Stimulated activated CD4-positive, alpha-beta T cell treated with anti-CD3 and anti-CD28 coated beads, Interleukin-15, amount 100 ng/mL, for 48 hours (primary cell): ENCODE measurements at places on chromosomes 2 and 18.

- no peak for DNase-seq
Observed at GRCh38 chr2:62547854-62548253, 41.9 kb upstream of the TMEM17 start.

GRCh38 chr2:239382384-239382880 is 18.4 kb downstream of the HDAC4 start:
- no peak for DNase-seq

DNA sequence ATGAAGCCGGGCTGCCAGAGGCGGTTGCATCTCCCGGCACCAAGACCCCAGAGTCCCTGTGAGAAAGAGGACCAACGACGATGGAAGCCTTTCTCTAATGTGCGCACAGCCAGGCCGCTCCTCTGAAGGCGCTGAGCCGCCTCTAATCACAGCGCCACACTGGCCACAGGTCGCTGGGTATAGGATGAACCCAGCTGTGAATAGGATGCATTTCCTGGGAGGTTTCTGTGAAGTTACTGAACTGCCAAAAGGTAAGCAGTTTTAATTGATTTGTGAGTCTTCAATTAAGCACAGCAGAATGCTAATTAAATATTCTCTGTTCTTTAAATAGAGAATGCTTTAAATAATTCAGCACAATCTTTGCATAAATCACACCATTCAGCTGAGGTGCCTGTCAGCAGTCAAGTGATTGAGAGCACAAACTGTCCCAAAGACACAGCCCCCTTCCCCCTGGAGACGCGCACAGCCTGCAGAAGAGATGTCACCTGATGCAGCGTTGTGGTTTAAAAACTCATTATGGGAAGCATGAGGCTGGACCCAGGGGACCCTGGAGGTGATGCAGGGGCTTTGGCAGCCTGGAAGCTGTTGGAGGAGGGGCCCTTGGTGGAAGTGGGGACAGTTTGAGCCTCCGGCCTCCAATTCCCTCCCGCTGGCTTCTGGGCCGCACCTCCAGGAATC is 98.1 kb downstream of the RTP5 start:
- no peak for DNase-seq

GRCh38 chr2:196380575-196380974 is 209.2 kb upstream of the STK17B start:
- DNase-seq = no peak

DNA sequence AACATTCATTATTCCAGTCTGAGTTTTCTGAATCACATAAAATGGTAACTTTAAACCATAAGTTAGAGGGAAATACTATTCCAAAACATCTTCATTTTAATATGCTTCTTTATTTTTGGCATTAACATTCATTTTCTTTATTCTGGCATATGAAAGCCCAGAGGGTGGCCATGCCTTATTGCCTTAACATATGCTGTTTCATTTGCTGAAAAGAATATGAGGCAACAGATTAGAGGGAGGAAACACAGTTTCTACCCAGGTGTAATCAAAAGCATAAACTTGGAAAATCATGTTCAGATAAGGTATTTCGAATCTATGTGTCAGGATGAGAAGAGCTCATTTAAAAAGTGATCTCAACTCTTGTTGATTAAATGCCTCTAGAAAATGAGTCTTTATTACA is 379.9 kb upstream of the DSEL start:
- no peak for DNase-seq

GRCh38 chr18:3875961-3876360 is 426.0 kb downstream of the TGIF1 start:
- no peak for DNase-seq

DNA sequence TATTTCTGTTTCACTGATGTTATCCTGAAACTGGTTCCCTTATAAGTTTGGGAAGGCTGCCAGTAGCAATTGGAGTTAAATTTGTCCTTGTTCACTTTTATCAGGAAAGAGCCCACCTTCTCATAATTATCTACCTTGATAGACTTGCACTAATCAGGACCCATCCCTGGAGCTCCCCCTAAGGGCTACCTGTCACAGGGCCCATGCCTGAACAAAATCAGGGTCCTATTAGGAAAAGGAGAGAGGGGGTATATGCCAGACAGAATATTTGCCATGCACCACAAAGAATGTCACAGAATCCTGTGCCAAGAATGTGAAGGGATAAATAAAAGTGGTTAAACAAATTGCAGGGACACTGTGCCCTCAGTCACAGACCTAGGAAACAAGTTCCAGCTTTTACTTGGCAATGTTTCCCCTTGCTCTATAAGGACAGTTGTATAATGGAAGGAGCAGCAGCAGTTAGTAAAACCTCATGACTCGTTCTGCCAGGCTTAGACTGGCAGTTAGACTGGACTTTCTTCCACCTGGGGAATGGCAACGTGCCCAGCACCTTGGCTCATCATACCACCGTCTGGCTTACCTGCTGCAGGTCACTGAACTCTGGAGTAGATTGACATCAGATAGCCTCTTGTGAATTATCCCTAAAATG is 32.3 kb upstream of the VWC2L start:
- DNase-seq = no peak

DNA sequence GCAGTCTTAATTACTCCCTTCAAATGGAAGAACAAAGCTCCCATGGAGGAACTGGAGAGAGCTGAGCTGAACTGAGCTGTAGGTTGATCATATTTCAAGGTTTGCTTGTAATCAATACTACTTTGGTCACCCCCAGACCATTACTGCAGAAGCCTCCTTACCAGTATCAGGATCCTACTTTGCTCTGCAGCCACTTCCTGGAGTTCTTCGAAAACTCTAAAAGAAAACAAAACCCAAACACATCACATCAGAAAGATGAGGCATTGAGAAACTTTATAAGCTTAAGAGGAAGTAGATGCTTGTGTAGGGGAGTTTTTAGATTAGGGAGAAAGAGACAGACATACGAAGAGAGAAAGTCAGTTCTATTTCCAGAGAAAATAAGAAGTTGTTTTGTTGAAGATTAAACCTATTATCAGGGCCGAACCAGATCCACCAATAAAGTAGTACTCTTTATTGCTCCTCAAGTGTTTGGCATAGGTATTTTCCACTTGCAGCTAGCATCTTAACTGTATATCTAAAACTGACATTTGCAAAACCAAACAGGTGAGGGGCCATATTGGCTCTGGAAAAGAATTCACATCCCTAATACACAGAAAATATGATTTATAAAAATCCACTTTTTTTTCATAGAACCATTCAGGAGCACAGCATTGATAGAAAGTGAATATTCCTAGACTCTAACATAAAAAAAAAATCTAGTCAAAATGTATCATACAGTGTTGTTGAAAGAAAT is 166.9 kb upstream of the KLF7 start:
- DNase-seq = no peak

DNA sequence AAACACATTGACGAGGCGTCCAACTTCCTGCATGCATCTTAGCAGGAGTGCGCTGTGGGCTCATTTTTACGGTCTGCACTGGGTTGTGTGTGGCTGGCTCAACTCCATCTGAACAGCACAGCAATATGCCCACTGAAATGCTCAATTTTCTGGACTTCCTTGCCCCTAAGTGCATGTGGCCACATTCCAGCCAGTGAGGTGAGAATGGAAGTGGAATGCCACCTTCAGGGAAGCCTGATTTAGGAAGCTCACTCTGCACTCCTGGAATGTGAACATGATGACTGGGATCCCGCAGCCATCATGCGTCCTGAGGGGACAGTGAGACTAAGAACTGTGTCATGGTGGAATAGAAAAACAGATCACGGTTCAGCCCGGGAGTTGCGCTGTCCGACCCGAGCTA is 76.2 kb downstream of the PSMG2 start:
- no peak for DNase-seq

DNA sequence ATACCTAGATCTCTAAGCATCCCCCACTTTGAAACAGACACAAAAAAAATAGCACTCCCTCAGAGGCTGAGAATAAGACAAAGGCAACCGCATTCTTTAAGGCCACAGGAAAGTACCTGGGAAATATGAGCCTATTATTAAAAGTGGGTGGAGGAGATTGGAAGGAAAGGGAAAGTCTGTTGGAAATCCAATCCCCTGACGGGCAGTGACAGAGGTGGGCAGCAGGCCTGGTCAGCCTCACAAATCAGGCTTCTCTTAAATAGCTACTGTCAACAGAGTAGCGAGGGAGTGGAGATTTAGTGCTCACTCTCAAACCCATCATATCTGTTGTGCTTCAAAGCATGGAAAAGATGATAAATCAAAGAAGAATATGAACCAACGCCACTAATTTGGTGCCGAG is 324.4 kb downstream of the ALK start:
- no peak for DNase-seq

GRCh38 chr2:152537081-152537651 is 180.1 kb downstream of the PRPF40A start:
- DNase-seq = no peak

DNA sequence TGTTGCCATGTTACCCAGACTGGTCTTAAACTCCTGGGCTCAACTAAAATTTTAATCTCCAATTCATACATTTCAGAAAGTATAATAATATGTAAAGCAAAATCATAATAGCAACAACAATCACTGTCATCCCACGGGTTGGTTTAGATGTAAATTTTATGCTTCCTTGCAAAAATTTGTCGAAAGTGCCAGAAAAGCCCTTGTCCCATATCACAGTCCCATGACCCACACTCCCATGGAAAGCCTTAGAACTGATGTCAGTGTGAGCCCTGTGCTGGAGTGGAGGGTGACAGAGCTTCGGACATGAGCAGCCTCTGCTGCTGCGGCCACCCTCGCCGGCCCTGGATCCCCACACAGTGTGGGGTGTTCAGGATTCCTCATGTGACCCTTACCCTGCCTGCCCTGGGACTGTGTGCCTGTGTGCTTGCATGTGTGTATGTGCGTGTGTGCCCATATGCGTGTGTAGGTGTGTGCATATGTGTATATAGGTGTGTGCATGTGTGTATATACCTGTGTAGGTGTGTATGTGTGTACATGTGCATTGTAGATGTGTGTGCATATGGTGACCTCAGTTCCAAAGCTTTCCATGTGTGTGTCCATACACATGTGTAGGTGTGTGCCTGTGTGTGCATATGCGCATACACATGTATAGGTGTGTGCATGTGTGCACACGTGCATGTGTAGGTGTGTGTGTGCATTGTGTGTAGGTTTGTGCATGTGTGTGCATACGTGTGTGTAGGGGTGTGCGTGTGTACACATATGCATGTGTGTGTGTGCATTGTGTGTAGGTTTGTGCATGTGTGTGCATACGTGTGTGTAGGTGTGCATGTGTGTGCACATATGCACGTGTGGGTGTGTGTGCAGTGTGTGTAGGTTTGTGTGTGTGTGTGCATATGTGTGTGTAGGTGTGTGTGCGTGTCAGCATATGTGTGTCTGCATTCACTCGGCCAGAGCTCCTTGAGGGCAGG is 65.1 kb downstream of the HPCAL1 start:
- no peak for DNase-seq

- no peak for DNase-seq
Observed at GRCh38 chr2:213751446-213751845, 467.2 kb downstream of the SPAG16 start.
